ENCODE measurements at places on chromosomes 16 and 17.

GRCh38 chr17:45147581-45148182 is 593 bp upstream of the HEXIM1 start:
- DNase-seq, result peak; percentile 85

DNA sequence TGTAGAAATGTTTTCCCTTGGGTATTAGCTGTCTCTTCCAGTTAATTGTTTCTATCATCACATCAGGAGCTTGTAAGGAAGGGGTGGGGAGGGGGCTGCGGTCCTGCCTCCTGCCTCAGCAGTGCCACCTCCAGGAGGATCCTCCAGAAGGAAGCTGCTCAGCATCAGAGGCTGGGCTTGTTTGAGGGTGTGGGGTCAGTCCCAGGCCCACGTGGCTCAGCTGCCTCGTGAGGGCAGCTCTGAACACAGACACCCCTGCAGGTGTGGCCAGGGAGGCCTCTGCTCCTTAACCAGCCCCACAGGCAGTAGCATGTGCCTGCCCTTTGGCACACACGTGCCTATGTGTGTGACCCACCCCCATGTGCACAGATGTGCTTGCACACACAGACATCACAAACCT is 46.3 kb downstream of the MRM1 start:
- DNase-seq, result no peak

DNA sequence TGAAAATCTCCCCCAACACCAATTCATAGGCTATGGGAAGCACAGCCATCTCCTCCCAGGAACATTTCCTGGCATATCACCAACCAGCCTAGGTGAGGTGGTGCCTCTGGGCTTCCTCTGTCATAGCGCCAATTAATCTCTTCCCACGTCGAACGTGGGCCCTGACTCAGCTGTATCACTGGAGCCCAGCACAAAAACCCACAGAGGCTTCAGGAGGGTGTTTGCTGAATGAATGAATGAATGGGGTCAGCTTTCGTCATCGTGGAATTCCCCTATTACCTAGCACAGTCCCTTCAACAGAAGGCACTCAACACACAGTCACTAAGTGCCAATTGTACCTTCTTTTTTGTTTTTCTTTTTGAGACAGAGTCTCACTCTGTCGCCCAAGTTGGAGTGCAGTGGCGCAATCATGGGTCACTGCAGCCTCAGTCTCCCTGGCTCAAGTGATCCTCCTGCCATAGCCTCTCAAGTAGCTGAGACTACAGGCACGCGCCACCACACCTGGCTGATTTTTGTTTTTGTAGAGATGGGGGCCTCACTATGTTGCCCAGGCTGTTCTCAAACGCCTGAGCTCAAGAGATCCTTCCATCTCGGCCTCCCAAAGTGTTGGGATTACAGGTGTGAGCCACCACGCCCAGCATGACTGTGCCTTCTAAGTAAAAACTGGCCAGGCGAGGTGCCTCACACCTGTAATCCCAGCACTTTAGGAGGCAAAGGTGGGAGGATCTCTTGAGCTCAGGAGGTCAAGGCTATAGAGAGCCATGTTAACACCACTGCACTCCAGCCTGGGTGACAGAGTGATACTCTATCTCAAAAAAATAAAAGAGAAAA is 4.1 kb downstream of the ZNF688 start:
- DNase-seq, result no peak

- DNase-seq, result no peak
These were observed 6.1 kb downstream of the USP7 start for GRCh38 chr16:8957509-8958157.

GRCh38 chr17:56831369-56832095 is 2.2 kb downstream of the C17orf67 start:
- DNase-seq, result no peak

GRCh38 chr16:68309799-68310198 is 947 bp downstream of the SLC7A6OS start:
- DNase-seq, result no peak

DNA sequence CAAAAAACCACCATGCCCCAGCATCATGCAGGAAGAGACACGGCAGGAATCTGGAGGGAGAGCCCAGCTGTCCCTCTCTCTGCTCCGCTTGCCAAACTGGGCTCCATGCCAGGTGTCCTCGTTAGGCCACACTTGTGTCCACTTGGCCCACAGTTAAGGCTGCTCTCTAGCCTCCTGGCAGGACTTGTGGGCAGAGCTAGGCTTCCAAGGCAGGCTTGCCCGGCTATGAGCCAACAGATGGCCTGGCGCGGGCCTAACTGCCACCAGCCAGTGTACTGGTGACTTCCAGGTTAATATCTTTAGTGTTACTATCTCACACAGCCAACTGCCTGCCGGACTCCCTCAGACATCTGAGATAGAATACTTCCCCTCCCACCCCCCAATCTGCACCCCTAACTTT is 10.6 kb downstream of the ATP6V0D1 start:
- peak; percentile 89 for DNase-seq

DNA sequence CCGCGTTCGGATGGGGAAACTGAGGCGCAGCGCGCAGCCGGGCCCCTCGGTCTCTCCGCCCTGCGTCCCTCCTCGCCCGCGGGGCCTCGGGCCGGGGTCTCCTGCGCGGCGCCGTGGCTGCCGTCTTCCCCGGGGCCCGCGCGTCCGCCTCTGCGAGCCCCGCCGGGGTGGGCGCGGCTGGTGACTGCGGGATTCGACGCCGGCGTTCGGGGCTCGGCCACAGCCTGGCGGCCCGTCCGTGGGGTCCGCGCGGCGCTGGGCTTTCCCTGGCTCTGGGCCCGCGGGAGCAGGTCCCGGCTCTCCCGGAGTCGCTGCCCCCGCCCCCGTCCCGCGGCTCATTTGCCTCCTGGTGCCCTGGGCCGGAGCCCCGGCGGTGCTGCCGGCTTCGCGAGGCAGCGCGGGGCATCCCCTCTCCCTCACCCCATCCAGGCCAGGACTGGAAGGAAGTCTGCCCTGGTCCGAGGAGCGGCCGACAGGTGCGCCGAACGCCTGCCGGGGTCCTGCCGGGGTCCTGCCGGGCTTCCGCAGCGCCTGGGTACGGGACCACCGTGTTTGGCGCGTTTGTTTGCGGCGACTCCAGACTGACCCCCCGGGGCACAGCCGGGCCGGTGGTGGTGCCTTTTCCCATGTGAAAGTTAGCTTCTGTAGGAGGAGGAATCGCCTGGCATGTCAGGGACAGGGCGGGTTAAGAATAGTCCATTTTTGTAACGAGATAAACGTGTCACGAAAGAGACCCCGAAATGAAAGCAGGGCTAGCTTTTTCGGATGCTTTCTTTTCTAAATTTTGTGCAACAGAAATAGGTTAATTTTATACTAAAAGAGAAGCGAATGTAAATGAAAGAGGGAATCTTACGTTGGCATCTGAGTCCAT is 671 bp downstream of the CHMP6 start:
- DNase-seq, result no peak

- no peak for DNase-seq
These were observed 1.5 kb upstream of the SHISA6 start for GRCh38 chr17:11239379-11239970.

DNA sequence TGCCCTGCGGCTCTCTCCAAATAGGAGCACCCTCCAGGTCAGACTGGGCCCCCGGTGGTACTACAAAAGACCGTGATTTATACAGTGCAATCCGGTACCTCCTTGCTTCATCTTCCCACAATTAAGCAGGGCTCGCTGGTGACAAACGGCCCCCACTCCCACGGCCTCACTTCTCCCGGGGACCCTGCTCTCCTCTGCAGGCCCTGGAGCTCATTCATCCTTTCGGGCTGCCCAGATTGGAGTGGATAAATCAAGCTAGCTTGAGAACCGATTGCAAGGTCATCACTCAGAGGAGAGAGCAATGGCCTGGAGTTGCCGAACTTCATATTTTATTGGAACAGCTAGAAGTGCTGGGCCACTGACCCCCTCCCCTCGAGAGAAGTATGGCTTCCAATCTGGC is 193.5 kb upstream of the IRX6 start:
- no peak for DNase-seq

DNA sequence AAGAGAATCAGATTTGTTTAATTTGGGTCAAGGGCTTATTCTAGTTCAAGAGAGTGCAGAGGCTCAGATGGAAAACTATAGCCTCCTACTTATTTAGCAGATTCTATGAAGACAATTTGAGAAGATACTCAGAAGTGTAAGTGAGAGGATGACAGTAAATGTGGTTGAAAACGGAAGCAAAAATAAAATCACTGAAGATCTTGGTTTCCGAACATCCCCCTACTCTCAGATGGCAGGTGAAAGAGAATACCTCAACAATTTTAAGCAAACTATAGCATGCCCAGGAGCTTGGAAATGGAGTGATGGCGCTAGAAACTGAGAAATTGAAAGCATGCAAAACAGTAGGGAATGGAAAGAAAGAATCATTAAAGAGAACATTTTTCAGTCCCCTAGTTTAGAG is 705.5 kb upstream of the CDH8 start:
- no peak for DNase-seq

DNA sequence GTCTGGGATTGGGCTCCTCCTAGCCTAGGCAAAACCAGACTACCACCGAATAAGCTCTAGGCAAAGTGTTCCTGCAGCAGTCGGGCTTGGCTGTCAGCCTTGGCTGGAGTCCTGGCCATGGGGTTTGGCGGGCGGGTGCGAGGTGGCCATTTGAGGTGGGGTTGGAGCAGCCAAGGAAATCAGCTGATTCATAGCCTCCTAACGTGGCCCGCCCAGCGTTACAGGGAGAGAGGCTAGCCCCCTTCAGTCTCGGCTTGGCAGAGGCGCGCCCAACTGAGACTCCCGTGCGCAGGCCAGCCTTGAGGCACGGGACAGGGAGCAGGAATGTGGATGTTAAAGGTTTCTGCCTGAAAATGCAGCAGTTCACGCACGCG is 1.9 kb downstream of the PMP22 start:
- peak; percentile 88 for DNase-seq

DNA sequence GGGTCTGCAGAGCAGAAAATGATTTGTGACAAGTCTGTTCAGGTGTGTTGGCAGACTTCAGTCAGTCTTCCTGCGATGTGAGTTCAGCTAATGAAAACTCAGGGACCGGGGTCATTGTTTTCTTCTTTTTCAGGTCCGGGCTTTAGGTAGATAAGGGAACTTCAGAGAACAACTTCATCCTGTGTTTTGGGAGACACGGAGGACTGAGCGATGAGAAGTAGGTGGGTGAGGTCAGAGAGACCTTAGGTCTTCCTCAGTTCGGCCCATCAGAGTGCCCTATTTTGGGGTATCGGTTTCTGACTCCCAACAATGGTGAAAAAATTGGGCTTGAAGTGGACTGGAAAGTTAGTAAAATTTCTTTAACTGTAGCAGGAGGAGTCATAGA is 88.9 kb upstream of the ATF7IP2 start:
- DNase-seq, result no peak

DNA sequence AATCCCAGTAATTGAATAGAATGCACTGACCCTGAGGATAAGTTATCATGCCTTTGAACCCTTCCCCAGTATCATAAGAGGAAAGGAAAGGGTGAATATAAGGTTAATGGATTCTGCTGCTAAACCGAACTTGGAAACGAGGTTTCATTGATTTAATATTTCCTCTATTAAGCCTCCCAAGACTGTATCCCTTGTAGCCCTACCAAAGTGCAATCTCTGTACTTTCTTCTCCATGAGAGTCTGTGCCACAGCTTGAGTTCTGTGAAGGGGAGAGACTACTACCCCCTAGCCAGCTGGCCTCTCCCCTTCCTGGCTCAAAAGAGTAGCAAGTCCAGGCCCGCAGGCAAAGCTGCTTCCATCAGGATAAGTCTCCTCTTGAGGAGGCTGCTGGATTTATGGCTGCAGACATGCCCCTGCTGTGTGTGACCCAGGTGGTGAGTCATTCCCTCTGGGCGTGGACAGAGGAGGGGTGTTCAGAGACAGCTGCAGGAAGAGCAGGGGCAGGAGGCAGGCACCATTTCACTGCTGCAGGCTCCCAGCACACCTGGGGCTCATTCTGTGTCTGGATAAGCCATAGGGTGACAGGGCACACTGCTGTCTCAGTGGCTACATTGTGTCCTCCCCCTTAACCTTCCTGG is 58.4 kb downstream of the TOM1L2 start:
- DNase-seq, result peak; percentile 79

- DNase-seq, result no peak
These were observed 154.2 kb downstream of the PITPNC1 start for GRCh38 chr17:67531291-67531690.

DNA sequence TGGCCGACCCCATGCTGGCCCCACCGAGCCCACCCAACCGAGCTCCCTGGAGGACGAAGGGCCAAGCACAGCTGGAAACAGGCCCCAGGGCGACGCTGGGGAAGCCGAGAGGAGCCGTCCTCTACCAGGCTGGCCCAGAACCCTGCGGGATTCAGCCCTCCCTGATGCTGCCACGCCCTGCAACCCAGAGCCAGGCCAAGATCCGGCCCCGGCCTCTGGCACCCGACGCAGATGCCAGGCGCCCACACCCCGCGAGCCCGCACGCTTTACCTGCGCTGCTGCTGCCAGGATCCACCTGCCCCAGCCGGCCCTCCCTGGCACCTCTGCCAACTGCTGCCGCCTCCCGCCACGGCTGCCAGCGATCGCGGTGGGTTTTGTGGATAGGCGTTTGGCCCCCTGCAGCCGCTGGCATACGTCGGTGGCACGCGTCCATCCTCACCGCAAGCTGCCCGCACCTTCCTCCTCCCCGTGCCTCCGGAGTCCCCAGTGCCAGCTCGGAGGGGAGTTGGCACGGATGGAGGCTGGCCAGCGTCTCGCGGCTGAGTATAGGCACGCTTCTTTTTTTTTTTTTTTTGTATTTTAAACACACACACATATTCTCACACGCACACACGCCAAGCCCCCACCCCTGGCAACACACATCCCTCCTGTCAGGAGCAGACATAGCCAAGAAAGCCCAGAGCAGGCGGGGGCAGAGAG is 41.3 kb upstream of the ACSF3 start:
- DNase-seq, result no peak
